ENCODE measurements at places on chromosomes 13 and 19. TPM values are rescaled to one million over a fixed set of nuclear protein-coding genes. Genes with fewer than 3 reads are reported as not detected.

Gene GRIN2D
- total RNA-seq, result 1.5 TPM

Gene C13orf42
- total RNA-seq, result not detected

Gene CAMSAP3
- not detected for total RNA-seq

Gene CEACAM3
- not detected for total RNA-seq

Gene FGF14
- under 0.01 TPM for total RNA-seq

Gene CEACAM4
- not detected for total RNA-seq

Gene TPTE2
- not detected for total RNA-seq

Gene GRK1
- total RNA-seq, result not detected

Gene TJP3
- not detected for total RNA-seq

Gene KLF1
- total RNA-seq, result not detected

Gene F10
- 15.7 TPM for total RNA-seq

Gene ZNF865
- 3.3 TPM for total RNA-seq

Gene CEACAM6
- total RNA-seq, result not detected

Gene LILRB4
- total RNA-seq, result not detected

Gene COL5A3
- 1.1 TPM for total RNA-seq

Gene GGN
- 0.30 TPM for total RNA-seq

Gene LILRB3
- not detected for total RNA-seq

Gene ZNF180
- total RNA-seq, result 9.2 TPM
